Fibroblast of skin of left quadriceps (primary cell): ENCODE measurements at places on chromosomes 13 and 19.

GRCh38 chr13:39559847-39560246 is 43.1 kb downstream of the LHFPL6 start:
- DNase-seq: no peak

GRCh38 chr13:105247830-105248229 is 1287.6 kb downstream of the EFNB2 start:
- no peak for DNase-seq

DNA sequence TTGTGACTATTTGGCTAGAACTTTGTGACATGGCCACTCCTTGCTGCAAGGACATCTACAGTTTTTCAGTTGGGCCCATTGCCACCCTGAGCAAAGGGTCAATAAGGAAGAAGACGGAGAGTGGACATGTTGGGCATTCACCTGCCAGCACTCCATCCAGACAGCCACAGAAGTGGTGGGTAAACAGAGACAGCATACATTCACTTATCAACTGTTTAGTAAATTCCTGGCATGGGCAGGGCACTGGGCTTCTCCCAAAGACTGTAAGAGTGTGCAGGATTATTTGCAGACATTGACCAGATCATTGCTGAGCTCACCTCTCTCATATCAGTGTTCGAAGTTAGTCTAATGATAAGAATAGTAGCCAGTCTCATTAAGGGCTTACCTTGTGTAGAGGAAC is 29.2 kb downstream of the SIPA1L3 start:
- DNase-seq: no peak

DNA sequence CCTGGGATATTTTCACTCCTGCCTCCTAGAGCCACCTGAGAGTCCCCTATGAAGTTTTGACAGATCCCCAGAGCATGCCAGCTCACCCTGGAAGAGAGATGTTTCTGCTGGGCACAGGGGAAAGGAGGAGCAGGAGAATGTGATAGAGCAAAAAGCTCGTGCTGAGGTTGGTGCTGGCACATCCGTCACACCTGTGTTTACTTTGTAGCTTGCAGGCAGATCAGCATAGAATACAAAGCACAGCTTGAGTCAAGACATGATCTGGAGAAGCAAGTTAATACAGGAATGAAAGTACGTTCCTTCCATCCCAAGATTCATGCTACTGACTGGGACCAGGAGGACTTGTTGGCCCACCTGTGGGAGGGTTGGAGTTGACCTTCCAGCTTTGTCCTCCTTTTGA is 46.1 kb downstream of the HSPH1 start:
- no peak for DNase-seq

- DNase-seq: no peak
These were observed 43.9 kb downstream of the RGCC start for GRCh38 chr13:41501281-41501680.

DNA sequence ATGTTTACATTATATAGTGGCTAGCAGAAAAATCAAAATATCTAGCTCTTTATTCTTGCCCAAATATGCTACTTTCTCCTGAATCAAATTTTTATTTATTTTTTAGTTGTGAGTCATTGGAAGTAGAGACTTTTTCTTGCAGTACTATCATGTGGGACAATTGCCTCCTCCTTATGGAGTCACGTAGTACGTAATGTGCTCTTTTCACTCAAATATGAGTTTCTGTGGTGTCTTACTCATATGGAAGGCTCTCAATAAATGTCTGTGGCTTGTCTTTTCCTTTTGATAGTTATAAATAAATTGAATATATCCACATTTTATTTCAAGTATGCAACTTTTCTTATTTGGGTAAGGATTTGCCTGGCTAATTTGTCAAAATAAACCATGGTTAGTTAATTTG is 1411.0 kb upstream of the SLC10A2 start:
- no peak for DNase-seq

DNA sequence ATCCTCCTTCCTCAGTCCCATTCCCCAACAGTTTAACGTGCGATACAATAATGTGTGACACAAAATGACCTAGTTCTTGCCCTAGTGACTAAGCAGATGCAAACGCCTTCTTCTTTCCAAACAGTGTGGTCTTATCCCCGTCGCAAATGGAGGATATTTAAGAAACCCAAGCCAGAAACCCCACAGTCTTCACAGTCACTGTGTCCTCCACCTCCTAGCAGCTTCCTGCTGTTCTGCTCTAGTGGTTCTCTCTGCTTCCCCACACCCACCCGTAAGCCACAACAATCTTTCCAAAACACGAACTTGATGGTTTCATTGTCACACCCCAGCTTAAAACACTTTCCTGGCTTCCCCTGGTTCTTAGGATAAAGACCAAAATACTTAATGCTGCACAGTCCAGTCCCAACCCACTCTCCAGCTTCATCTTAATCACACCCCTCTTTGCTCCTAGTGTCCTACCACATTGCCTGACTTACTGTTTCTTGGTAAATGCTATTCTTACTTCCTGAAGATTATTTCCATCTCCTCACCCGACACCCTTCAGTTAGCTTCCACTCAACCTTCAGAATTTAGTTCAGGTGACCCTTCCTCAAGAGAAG is 32.3 kb downstream of the ITM2B start:
- DNase-seq: no peak

DNA sequence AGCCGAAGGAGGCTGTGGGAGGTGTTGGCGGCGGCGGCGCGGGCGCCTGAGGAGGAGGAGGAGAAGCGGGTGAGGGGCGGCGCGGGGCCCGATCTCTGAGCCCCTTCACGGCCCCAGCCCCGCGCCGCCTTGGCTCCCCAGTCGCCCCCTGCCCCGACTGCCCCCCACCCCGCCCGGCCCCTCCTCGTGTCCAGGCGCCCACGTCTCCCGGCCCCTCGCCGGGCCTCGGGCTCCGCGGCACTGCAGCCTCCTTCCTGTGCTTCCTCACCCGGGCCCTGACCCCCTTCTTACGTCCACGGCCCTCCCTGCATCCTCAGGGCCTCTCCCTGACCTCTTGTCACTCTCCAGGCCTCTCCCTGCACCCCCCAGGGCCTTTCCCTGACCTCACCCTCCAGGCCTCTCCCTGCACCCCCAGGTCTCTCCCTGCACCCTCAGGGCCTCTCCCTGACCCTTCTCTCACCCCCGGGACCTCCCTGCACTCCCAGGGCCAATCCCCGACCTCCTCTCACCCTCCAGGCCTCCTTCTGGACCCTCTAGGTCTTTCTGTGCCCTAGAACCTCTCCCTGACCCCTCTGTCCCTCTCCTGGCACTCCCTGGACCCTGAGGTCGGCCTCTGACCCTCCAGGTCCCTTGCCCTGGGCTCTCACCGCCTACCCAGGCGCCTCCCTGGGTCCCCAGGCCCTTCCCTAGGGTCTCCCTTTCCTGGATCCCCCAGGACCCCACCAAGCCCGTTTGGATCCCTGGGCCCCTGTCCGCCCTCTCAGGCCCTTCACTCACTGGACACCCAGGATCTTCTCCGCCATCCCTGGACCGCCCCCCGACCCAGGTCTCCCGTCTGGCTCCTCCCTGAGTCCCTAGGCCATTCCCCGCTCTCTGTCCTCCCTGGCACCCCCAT is 460 bp downstream of the KMT5C start:
- no peak for DNase-seq

GRCh38 chr13:112596235-112596634 is 8.3 kb upstream of the TUBGCP3 start:
- no peak for DNase-seq

GRCh38 chr13:48942131-48942530 is 33.6 kb upstream of the FNDC3A start:
- DNase-seq: peak; percentile 9

- DNase-seq: no peak
These were observed 197.2 kb downstream of the RAP2A start for GRCh38 chr13:97631158-97631557.

DNA sequence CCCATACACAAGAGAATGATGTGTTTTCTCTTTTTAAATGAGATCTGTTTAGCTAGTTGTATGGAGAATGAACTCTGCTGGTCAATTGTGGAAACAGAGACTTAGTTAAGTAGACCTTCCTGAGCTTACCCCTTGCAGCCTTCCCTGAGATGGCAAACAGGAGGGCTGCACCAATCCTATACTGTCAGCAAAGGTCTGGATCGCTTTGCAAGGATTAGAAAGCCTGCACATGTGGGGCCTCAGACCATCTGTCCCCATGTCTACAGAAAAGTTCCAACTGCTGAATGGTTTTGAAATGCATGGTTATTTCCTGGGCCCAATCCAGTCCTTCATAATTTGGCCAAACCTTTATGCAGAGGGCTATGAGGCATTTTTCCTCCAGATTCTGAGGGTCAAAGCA is 183.9 kb upstream of the SLC10A2 start:
- no peak for DNase-seq

DNA sequence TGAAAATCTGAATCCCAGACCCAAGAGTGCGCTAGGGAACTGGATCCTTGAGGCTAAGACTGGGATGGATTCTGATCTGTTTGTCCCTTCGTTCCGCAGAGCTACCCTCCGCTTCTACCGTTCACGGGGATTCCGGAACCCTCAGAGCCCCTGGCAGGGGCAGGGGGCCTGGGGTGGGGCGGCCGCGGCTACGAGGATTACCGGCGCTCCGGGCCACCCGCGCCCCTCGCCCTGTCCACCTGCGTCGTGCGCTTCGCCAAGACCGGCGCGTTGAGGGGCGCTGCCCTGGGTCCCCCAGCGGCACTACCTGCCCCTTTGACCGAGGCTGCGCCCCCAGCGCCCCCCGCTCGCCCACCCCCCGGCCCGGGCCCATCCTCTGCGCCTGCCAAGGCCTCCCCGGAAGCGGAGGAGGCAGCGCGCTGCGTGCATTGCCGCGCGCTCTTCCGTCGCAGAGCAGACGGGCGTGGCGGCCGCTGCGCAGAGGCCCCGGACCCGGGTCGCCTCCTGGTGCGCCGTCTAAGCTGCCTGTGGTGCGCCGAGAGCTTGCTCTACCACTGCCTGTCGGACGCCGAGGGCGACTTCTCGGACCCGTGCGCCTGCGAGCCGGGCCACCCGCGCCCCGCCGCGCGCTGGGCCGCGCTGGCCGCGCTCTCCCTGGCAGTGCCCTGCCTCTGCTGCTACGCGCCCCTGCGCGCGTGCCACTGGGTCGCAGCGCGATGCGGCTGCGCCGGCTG is 7.1 kb downstream of the SPRED3 start:
- no peak for DNase-seq

- no peak for DNase-seq
These were observed 675.8 kb upstream of the SLITRK6 start for GRCh38 chr13:86474971-86475370.

GRCh38 chr13:20702915-20703779 is at the start of gene IL17D:
Gene IL17D (plus strand): TSS chr13:20703699. CDS start chr13:20704002, 303 bp downstream.
- DNase-seq: no peak

- DNase-seq: no peak
These were observed 25.1 kb downstream of the LNX2 start for GRCh38 chr13:27595055-27595811.

DNA sequence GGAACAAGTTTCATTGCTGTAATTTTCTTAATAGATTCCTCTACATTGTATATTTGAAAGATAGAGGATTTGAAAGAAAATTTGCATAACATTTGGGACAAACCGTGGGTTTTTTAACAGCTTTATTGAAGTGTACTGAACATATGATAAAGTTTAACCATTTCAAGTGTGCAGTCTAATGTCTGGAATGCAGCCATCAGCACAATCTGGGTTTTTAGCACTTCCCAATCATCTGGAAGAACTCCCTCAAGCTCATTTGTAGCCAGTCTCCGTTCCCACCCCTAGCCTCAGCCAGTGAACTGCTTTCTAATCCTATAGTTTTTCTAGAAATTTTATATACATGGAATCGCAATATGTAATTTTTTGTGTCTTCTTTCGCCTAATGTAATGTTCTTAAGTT is 12.6 kb downstream of the METTL21C start:
- no peak for DNase-seq

DNA sequence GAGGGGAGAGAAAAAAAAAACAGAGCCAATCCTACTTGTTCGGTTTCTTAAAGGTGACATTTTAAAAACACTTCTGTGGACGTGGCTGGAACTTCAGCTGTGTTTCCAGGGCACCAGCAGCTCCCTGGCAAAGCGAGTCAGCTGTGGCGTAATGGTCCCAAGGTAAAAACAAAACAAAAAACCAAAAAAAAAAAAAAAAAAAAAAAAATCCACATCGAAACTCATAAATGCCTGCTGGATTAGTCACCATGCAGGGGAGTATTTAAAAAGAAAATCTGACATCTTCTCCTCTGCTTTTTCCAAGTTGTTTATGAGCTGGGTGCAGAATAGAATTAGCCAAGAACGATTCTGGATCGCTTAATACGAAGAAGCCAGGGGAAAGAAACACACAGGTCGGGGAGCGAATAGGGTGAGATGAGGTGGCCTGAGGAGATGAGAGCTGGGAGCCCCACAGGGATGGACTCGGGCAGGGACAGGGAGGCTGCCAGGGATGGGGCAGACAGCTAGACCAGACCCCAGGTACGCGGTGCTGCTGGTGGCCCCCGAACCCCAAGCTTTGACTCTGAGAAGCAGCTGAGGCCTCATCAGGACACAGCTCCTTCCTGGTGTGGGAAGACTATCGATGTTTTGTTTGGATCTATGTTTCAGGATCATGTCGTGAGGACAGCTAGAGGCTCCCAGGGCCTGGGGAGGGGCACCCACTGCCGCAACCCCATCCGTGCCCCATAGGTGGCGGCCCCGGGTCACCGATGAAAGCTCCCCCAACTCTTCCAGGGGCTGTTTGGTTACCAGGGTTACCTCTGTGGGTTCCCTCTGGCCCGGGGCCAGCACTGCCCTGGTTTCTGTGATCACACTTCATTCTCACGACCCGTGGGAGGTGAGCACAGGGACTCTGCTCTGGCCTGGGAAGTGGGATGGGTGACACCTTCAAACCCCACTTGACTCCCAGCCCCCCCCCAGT is 3.1 kb upstream of the CTXN1 start:
- peak; percentile 63 for DNase-seq

DNA sequence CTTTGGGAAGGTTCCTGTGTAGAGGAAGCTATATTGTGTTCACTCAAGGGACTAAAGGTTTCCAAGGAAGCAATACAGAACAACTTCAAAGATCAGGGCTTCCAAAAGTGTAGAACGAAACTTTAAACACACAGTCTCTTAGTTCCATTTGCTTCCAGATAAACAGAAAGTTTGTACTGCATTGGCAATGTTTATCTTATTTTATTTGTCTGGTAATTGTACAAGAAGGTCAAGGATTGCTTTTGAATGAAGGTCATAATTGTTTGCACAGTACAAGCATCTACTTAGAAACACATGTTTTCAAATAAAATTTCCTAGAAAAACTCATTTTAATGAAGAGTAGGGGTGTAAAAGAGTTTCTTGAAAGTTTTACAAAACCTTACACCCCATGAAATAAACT is 712.7 kb upstream of the SGCG start:
- DNase-seq: no peak

DNA sequence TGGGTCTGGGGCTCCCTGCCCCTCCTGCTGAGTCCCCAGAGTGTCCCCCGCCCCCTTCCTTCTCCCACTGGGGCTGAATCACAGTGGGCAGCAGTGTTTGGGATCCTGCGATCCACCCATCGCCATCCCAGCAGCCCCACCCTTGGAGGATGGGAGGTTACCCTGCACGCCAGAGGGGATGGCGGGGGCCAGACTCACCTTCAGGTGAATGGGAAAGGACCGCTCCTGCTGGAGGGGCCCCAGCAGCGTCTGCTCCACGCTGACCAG is 569 bp downstream of the DLEU7 start:
- DNase-seq: no peak

DNA sequence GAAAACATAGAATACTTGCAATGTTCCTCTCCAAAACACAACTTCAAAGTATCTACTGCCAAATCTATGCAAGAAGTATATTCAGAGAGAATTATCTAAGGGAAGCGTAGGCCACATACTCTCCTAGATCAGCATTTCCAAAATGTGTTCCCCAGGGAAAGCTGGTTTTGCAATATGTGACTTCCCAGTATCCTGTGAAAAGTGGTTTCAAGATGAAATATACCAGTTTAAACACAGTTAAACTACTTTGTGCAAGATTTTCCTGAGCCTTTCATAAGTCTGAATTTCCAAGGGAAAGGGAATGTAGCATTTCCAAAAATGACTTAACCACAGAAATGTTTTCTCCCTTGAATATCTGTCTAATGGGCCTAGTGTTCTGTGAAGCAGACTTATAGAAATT is 7.6 kb downstream of the STARD13 start:
- DNase-seq: peak; percentile 74
